Kidney (tissue), 22 donors: ENCODE measurements at places on chromosomes 3 and 15. TPM values are rescaled to one million over a fixed set of nuclear protein-coding genes. Genes with fewer than 3 reads are reported as not detected.

Gene BOC
- 22.2 TPM for total RNA-seq

Gene ROPN1
- total RNA-seq = 0.54 TPM

DNA sequence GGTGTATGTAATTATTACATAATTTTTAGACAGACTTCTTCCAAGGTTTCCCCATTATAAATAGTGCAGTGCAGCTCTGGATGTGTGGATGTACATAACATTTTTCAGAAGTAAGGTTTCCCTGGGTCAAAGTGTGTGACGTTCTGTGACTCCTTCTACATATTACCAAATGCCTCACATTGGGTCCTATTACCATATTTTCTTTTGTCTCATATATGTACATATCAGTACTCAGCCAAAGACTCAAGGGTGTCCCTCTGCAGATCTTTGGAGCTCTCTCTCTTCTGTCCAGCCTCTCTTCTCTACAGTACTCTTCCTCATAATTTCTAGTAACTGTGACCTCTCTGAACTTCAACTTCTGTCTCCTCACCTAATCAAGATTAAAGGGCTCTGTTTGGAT is 31.3 kb upstream of the PEX5L start:
- no peak for DNase-seq

Gene SPATA12
- total RNA-seq = not detected

DNA sequence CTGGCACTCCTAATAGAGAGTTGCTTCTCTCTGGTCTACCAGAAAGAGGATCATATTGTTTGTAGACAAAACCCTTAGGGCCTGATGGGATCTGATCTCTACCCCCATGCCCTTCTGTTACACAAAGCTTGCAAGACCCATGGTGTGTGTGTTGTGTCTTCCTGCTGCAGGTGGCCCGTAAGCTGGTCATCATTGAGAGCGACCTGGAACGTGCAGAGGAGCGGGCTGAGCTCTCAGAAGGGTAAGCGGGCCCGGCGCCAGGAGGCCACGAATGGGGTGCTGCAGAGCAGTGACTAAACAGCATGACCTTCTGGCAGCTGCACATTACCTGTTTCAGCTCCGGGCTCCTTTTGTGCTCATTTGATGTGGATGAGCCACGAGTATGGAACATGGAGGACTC is 18.2 kb downstream of the TPM1 start:
- no peak for DNase-seq

DNA sequence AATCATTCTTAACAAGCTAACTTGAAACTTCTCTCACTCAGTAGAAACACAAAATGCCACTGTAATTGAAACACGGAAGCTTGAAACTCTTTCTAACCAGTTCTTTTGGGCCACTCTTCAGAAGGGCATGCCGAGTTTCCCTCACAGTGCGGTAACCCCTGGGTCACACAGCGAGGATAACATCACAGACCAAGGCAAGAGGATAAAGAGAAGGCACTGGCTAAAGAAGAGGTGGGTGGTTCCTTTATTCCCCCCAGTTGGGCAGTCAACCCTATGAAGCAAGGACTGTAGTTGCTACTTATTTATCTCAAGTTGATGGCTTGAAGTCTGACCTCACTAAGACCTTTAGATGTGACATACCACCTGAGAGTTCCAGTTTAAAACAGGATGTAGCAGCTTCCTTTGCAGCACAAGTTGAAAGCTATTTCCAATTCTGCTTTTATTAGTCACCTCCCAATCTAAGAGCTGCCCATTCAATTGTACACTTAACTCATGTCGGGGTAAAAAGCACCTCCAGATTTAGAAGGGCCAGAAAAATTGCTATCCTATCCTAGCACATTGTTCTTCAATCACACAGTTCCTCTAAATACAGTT is 272.4 kb downstream of the TIGIT start:
- DNase-seq = no peak
